ENCODE measurements at places on chromosomes 11 and 22.

GRCh38 chr22:30782613-30783012 is 87.9 kb downstream of the OSBP2 start:
- no peak for DNase-seq

DNA sequence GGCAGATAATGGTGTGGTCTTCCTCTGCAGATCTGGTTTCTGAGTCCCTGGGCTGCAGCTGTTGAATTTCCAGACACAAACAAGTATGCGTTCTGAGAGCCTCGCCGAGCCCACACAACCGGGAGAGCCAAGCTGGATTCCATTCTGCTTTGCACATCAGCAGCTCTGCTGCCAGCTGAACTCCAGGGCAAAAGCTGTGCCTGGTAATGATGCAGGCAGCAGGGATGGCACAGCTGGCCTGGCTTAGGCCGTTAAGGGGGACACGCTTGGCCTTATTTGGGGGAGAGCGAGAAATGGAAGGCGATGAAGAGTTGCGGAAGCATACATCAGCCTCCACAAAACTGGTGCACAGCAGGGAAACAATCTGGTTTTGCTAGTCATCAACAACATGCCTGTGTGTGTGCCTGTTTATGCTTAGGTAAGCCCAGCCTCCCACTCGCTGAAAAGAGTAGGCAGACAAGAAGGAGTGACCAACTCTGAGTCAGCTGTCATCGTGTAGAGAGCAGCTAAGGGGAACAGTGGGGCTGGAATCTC is 25.1 kb downstream of the ADAMTS8 start:
- DNase-seq = peak; percentile 67

DNA sequence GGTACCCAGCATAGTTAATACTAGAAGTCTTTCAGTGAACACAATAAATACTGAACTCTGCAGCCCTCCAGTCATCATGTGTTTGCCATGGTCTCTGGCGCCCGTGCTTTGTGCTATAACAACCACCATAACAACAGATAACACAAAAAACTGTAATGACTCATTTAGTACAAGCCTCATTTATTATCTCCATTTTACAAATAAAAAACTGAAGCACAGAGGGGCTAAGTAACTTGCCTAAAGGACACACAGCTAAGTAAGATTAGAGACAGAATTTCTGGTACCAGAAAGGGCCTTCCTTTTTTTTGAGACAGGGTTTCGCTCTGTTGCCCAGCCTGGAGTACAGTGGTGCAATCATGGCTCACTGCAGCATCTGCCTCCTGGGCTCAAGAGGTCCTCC is 19.5 kb downstream of the RBFOX2 start:
- no peak for DNase-seq

- no peak for DNase-seq
Observed at GRCh38 chr11:133318221-133318620, 214.1 kb downstream of the OPCML start.

DNA sequence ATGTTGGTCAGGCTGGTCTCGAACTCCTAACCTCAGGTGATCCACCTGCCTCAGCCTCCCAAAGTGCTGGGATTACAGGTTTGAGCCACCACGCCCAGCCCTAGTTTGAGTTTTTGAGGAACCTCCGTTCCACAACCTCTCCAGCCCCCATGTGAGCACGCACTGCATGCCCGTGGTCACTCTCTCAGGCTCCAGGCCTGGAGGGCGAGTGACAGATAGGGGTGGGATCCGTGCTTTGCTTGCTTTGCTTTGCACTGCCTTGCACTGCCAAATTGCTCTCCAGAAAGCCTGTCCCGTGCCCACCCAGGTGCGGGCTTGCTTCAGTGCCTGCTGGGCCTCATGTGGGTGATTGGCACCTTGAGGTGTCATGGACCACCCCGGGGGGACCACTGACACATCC is 29.9 kb downstream of the FGF4 start:
- no peak for DNase-seq

DNA sequence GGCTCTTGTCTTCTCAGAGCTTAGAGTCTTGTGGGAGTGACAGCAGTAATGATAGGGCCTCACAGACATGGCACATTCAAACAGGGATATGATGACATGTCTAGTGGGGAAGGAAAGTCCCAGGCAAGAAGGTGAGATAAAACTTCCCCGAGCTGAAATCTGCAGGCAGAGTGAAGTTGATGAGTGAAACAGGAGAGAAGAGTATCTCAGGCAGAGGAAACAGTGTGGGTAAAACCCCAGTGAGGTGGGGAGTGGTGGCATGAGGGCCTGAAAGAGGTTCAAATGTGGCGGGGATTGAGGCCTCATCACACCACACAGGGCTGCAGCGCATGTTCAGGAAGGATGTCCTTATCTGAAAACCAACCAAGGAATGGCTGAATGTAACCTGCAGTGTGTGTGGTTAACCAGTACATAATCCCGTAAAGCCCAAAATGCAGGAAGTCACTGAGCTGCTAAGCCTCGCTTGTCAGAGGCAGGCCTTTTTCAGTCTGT is 153.8 kb upstream of the E2F8 start:
- DNase-seq = no peak

DNA sequence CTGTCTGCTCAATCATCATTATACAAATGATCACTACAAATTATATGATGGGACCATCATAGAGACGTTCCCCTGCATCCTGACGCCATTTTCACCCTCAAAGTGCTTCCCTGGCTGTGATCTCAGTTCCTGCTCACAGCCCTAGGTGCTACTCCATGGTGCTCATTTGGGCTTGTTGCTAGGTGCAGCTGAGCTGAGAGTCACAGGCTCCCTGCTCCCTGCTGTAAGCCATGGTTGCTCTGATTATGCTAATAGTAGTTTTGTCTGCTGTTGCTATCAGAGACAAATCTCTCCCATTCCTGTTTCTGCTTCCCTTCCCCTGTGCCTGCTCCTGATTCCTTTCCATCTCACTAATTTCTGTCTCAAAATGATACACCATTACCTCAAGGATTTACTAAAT is 474.3 kb downstream of the METTL15 start:
- no peak for DNase-seq

DNA sequence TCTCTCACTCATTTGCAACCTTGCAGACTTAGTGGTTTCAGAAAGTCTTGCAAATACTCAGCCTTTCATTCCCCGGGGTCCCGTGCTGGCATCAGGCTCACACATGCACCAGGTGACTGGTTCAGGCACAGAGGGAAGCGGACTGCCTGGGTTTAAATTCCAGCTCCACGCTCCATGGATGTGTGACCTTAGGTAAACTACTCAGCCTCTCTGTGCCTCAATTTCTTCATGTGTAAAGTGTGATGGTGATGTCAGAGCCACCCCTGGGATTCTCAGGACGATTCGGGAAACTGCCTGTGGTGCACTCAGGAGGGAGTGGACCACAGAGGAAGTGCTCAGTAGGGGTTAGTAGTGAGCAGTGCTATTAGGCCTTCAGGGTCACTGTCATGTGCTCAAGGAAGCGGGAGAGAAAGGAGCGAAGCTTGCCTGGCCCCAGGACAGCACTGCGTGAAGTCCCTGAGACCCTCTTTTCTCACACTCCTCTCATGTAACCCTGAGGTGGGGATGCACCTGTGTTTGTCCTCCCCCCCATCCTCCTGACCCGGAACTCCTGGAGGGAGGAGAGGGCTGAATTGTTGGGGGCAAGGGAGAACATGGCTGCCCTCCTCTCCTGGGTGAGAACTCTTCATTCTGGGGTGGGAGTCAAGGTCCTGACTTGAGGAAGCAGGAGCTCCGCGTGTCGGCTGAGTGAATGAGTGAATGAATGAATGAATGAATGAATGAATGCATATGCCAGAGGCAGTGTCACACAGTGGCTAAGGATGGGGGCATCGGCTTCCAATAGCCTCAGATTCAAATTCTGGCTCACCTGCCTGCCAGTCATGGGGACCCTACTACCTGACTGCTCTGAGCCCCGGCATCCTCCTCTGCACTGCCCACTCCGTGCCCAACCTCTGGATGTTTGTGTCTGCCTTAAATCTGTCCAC is 14.4 kb upstream of the UPK3A start:
- DNase-seq = no peak

- DNase-seq = no peak
Observed at GRCh38 chr11:110165039-110165925, 72.1 kb downstream of the ZC3H12C start.

DNA sequence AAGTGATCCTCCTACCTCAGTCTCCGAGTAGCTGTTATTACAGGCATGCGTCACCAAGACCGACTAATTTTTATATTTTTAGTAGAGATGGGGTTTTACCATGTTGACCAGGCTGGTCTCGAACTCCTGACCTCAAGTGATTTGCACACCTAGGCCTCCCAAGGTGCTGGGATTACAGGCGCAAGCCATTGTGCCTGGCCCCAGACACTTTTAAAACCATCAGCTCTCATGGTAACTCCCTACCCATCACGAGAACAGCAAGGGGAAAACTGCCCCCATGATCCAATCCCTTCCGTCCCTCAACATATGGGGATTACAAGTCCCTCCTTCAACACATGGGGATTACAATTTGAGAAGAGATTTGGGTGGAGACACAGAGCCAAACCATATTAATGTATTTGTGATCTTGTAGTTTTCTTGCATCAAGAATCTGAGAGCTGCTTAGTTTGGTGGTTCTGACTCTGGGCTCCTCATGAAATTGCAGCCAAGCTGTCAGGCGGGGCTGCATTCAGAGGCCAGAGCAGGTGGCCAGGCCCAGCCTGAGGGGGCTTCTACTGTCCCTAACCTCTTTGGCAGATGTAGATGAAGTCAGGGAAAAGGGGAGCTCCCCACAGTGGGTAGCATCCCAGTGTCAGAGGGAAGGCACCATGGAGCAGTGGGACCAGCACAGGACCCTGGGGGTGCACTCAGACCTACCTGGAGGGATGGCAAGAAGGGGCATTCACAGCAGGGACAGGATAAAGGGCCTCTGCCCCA is 31.2 kb upstream of the PRAME start:
- DNase-seq = no peak

GRCh38 chr11:106442032-106442431 is 364.6 kb downstream of the AASDHPPT start:
- no peak for DNase-seq

GRCh38 chr11:98944461-98944860 is 76.3 kb upstream of the CNTN5 start:
- DNase-seq = peak; percentile 8

DNA sequence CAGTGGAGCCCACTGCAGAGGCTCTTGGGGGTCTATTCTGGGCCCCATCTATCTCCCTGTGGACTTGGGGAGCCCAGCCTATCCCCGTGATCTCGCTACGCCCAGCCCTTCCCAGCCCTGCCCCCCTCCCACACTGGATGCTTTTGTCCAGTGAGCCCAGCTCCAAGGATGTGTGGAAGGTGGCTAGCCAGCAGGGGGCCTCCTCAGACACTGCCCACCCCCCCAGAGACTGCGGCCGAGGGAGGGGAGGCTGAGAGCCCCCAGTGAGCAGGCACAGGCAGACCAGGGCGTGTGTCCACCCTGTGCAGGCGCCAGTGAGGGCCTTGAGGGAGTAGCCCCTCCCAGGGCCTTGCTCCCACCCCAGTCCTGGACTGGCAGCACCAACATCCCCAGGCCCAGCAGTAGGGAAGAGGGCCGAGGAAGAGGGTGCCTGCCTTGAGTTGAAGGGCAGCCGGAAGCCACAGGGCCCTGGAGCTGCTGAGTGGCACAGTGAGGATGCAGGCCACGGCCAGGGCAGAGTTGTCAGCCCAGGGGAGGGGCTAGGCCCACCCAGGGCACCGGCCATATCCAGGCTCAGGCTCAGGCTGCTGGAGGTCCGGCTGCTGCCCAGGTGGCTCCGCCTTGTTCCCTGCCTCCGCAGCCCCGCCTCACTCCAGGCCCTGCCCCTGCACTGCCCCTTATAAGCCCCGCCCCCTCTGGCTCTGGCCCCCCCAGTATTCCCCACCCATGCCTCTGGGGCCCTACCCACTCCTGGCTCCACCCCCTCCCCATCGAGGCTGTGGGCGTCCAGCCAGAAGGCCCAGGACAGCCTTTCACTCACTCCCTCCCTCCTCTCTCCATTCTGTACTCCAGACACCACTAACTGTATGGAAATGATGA is 28.0 kb downstream of the MOB2 start:
- no peak for DNase-seq

- DNase-seq = no peak
Observed at GRCh38 chr11:97865424-97866012, 1155.2 kb upstream of the CNTN5 start.

GRCh38 chr11:969651-970205 is 44.1 kb downstream of the AP2A2 start:
- no peak for DNase-seq

DNA sequence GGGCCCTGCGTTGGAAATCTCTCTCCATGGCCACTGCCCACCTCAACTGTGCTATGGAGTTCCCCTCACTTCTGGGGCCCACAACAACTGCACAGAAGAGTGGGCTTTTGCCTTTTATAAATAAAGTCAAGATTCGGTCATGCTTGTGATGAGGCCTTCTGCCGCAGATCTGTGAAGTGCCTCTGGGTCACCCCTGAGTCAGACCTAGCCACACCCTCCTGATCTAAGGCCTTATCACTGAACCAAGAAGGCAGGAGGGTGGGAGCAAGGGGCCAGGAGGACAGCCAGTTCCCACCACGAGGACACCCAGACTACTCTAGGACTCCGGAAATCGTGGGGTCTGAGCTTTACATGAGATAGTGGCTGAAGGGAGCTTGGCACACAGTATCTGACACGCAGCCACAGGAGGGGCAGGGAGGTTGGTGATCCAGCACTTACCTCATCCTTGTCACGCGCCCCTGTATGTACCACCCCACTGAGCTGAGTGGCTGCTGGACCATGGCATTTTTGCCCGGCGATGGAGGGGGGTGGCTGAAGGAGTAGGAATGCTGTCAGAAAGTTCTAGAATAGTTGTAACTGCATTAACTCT is 115.7 kb downstream of the ABTB2 start:
- no peak for DNase-seq

DNA sequence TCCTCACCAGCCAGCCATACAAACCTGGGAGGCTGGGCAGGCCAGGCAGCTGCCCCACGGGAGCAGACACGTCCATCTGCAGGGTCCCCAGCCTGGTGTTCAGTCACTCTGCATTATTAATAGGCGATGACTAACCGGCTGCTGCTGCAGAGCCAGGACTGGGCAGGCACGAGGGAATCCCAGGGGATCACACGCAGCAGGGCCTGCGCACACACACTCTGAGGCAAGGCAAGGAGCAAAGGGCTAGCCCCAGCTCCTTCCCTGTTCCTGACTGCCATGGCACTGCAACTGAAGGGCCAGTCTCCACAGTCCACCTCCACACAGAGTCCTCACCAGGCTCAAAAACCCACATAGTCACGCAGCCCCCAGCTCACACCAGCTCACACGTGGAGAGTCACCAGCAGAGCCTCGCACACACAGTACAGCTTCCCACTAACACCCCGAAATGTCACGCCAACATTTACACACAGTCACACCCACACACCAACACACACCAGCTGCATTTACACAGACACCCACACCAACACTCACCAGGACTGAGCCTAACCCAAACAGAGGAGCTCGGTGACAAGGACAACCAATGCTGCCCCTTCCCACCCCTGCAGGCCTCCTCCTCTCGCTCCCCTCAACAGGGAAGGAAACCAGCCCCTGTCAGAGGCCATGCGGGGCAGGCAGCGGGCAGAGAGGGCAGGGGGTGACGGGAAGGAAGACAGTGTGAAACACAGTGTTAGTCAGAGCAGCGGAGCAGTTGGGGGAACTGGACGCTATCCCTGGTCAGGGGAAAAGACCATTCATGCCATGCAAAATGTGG is 47.3 kb downstream of the NRXN2 start:
- DNase-seq = no peak
